ENCODE measurements at places on chromosomes 2 and 18. TPM values are rescaled to one million over a fixed set of nuclear protein-coding genes. Genes with fewer than 3 reads are reported as not detected.

Gene RPL37A
- total RNA-seq, result 3,787 TPM

Gene COL5A2
- 1.4 TPM for total RNA-seq

Gene ADCYAP1
- not detected for total RNA-seq

Gene FOXD4L1
- total RNA-seq, result 0.21 TPM

Gene RIF1
- 74.1 TPM for total RNA-seq
